ENCODE measurements at places on chromosomes 1 and 21.

DNA sequence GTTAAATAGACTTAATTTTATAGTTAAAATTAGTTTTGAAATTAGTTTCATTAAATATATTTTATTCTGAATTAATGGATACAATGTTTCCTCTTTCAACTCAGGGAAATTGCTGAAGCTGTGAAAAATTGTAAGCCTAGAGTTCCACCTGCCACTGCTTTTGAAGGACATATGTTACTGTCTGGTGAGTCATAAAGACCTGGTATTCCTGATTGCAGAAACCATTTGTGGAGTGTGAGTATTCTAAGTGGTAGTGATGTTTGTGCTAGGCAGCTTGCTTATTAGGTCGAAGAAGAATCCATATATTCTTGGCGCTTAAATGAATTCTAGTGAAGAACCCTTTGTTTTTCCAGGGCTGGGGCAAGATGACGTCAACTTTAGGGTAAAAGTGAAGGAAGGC lies 34.0 kb downstream of the MTR start:
- no peak for DNase-seq

DNA sequence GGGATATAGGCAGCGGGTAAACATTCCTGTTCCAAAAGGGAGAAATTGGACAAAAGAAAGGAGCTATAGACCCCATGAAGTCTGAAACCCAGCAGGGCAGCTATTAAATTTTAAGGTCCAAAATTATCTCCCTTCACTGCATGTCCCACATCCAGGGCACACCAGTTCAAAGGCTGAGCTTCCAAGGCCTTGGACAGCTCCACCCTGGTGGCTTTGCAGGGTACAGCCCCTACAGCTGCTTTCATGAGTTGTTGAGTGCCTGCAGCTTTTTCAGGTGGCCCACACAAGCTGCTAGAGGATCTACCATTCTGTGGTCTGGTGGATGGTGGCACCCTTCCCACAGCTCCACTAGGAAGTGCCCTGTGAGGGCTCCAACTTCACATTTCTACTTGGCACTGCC lies 662.5 kb upstream of the PKN2 start:
- no peak for DNase-seq

DNA sequence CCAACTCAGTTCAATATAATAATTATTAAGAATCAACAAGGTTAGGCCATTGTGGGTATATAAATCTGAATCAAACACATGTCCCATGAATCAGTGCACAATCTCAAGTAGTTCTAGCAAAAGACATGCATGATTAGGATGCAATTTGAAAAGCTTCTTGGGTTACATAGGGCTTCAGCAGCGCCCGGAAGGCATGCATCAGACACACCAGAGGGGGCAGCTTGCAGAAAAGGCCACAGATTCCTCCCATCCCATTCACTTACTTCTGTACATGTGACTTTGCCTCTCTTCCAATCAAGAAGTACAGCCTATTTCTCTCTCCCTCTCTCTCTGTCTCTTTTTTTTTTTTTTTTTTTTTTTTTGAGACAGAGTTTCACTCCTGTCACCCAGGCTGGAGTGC lies 91.8 kb downstream of the KCNN3 start:
- no peak for DNase-seq

DNA sequence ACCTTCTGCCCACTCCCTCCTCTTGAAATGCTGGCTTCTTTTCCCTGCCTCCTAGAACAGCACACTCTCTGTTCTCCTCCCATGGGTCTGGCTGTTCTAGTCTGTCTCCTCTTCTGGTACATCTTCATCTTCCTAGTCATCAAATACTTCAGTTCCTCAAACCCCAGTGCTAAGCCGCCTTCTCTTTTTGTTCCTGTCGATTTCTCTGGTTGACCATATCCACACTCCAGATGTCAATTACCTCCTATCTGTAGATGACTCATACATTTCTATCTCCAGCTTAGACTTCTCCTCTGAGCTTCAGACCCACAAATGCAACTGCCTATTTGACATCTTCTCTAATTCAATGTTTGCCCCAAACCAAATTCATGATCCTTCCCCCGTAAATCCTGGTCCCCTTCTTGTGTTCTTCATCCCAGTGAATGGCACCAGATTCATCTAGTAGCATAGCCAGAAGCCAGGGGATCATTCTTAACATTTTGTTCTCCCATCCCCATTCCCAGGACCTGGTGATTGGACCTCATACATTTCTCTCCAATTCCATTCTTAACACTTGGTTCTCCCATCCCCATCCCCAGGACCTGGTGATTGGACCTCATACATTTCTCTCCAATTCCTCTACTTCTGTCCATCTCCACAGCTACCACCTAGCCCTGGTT lies 35.9 kb downstream of the USP24 start:
- no peak for DNase-seq

GRCh38 chr1:34013958-34014737 lies 150.3 kb downstream of the HMGB4 start:
- peak; percentile 4 for DNase-seq

- DNase-seq, result no peak
Measured at GRCh38 chr1:185257950-185258208, 59.2 kb downstream of the IVNS1ABP start.
